ENCODE measurements at places on chromosomes 1 and 21.

DNA sequence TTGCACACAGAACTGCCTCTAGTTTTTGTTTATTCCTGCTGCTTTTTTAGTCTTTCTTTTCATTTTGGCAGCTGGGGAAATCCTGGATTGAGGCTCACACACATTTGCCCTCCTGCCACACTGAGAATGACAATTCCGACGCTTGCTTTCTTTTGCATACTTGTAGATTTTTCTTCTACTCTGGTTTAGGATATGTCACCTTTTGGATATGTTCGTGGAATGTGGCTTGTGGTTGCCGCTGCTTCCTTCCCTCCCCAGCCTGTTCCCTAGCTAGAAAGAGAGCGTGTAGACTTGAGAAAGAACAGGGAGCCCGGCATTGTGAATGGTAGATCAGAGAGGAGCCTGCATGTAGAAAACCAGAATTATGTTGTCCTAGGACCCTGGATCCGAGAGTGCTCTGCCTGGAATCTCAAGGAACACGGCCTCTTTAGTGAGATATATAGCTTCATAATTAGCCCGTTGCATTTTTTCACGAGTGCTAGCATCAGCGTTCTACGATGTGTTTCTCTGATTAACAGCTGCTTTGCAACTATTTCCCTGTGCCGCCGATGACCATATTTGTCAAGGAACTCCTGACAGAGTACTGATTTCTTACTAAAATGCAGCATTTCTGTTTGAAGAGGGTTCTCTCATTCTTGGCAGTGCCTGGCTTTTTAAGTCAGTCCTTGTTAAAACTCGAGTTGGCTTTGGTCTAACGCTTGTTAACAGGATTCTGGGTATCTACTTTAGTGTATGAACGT lies 56.2 kb downstream of the PEX14 start:
- peak; percentile 73 for DNase-seq

GRCh38 chr1:248897412-248898337 lies 8.4 kb upstream of the PGBD2 start:
- no peak for DNase-seq

DNA sequence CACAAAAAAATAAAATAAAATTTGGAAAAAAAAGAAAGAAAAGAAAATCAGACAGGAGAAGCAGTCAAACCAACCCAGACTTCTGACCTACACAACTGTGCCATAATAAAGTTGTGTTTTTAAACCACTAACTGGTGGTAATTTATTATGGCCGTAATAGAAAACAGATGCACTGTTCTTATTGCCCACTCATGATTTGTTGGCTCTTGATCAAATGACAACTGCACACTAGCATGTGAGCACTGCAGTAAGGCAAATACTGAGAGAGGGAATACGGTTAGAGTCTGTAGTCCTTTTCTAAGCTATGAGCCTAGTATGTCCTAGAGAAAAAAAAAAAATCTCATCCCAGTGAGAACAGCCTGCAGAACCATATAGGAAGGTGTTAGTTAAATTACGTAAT lies 61.2 kb upstream of the TNR start:
- DNase-seq = no peak

GRCh38 chr1:94119796-94120569 lies 965 bp downstream of the ABCA4 start:
- DNase-seq = no peak

DNA sequence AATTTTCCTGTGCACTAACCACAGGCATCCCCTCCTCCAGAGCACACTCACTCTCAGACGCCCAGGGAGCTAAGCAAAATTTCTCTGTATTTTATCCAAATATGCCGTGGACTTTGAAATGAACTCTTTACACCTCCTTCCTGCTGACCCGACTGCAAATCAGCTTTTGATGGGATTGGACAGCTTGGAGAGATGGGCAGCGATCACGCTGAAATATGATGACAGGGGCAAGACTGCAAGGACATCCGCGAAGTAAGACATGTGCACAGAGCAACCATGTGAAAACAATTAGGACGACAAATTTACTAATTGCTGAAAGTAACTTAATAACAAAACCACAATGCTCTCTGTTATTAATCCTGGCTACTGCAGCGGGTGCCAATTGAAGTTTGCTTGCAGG lies 64.6 kb upstream of the CLDN14 start:
- DNase-seq = no peak

DNA sequence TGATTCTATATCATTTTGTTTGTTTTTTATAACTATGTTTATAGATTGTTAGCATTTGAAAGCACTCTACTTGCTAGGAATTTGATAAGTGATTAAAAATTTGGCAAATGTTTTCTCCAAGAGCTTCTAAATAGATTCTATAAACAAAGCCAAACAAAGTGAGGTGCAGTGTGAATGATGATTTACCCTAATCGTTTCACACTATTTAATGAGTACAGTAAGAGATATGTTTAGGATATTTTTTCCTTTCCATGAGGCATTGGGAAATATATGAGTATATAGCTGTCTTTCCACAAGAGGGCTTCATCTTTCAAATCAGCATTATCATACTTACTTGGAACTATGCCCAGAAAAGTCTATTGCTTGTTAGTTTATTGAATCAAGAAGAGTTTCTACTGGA lies 277.0 kb upstream of the BRINP3 start:
- DNase-seq = no peak

DNA sequence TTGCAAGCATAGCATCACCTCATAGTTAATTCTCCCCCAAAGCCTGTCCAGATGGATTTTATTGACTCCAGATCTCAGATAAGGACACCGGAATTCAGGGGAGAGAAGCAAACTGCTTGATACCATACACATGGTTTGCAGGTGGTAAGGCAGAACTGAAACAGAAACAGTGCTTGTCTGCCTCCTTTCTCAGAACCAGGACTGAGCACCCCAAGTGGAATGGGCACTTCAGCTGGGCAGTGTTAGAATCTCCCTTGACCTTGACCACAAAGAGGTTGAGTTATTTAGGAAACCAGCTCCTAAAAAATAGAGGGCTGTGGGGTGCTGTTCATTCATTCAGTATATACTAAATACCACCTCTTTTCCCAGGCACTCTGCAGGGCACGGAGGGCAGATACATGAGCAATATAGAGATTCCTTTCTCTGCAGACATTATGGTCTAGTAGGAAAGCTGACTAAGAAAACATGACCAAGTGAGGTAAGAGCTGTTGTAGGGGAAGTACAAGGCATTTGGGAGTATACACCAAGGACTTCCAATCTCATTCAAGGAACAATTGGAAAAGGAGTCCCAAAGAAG lies 185.2 kb downstream of the C1orf94 start:
- DNase-seq = no peak

- no peak for DNase-seq
Observed at GRCh38 chr1:43866201-43866600, 67.4 kb upstream of the ARTN start.

DNA sequence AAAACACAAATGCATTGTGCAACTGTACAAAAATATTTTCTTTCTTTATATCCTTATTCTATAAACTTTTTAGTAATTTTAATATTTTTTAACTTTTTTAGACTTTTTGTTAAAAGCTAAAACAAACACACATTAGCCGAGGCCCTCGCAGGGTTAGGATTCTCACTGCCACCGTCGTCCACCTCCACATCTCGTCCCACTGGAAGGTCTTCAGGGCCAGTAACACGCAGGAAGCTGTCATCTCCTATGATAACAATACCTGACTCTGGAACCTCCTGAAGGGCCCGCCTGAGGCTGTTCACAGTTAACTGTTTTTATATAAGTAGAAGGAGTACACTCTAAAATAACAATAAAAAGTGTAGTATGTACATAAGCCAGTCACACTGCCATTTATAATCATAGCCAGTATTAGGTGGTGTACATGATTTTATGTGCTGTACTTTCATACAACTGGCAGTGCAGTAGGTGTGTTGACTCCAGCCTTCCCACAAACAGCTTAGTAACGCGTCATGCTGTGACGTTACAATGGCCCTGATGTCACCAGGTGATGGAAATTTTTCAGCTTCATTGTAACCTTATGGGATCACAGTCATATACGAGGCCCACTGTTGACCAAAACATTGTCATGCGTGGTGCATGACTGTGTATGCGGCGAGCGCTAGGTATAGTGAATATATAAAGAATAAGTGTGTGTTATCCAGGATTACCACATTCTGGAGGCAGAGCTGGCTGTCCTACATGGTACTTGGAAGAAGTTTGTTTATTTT lies 8.8 kb downstream of the TFF2 start:
- no peak for DNase-seq

DNA sequence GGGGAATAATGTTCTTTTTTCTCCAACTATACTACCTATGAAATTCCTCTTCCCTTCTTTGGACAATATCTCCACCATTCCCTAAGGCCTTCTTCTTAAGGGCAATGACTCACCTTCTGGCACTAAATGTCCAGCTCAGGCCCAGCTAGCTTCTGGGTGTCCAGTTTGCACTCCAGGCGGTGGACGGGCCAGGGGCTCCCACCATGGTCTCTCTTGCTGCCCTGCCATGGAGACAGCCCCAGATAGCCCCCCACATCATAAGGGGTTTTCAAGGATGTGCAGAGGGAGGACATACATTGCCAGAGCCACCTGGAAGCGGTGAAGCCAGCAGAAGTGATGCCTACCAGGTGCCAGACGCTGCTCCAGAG lies 43.8 kb downstream of the C1orf198 start:
- DNase-seq = no peak

- DNase-seq = no peak
Observed at GRCh38 chr1:76496871-76497270, 370.4 kb upstream of the ST6GALNAC5 start.

DNA sequence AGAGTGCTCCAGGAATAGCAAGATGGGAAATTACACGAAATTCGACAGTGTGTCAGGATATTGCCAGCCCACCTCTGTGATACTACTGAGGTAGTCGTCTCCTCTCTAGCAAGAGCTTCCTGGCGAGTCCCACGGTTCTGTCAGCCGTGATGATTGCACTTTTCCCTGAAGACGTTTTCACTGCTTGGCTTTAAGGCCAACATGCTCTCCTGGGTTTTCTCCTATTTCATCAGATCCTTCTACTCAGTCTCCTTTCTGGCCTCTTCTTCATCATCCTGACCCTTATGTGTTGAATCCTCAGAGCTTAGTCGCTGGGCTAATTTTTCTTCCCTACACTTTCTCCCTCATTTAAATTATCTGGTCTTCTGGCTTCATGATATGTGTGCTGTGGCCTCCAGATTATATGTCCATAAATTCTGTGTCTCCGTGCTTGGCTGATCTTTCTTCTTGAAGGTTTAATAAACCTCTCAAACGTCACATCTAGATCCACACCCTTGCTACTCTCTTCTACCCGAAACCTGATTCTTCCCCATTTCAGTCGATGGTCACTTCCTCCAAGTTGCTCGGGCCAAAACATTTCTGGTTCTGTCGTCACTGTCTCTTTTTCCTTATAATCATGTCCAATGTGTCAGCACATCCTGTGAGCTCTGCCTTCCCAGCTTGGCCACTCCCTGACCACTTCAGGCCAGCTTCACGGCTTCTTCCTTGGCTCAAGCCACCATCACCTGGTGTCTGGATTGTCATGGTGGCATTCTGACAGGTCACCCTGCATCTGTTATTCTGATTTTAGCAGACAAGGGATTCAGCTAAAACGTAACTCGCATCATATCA lies 12.2 kb downstream of the OR2B11 start:
- no peak for DNase-seq

- no peak for DNase-seq
Observed at GRCh38 chr1:246063013-246063616, 444.0 kb downstream of the SMYD3 start.

GRCh38 chr1:101698681-101699080 lies 298.0 kb downstream of the OLFM3 start:
- DNase-seq = no peak

DNA sequence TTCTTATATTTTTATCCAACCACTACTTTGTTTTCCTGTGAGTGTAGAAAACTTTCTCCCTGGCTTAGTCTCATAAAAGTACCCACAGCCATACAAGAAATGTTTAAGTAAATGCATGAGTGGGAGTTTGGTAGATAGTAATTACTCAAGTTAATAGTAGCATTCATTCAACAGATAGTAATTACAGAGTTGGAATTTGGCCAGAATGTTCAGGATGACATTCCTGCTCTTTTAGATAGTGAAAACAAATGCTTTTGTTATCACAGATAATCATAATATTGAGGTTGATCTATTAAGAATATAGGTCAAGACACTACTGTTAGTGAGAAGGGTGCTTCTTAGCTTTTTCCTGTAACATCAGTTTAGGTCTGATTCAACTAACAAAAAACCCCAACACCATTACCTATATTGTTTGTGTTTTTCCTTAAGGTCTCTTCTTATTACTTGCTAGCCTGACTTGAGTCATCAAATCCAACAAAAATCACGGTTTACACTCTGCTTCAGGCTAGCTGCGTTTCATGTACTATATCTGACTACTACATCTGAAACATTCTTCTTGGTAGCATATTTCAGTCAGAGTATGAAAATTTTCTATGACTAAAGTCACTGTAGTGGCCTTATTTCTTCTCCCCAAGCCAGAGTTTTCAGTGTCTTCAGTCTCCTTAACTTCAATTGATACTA lies 163.7 kb downstream of the HS2ST1 start:
- no peak for DNase-seq

- peak; percentile 55 for DNase-seq
Observed at GRCh38 chr1:92701147-92701546, 83.8 kb downstream of the EVI5 start.

DNA sequence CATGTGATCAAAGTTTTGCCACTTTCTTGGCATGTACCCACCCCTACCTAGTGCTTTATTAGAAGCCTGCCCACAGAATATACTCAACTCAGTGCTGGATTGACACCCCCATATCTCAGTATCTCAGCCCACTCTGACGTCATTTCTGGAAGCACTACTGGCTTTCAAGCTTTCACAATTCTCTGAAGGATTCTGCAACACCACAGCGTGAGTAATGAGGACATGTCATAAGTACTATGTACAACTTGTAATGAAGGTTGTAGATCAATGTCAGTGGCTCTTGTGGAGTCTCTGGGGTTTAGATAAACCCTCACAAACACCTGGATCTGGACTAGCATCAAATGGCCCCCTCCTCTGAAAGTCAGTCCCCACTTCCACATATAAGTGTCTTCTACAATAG lies 57.2 kb downstream of the TNFSF4 start:
- DNase-seq = peak; percentile 56

All from brain microvascular endothelial cell (primary cell).